Sigmoid colon (tissue), 7 donors: ENCODE measurements at places on chromosomes 6 and 20. TPM values are rescaled to one million over a fixed set of nuclear protein-coding genes. Genes with fewer than 3 reads are reported as not detected.

Gene DEF6
- 4.7 TPM for total RNA-seq

GRCh38 chr6:170584954-170585498 is 589 bp upstream of the PDCD2 start:
- H3K36me3 ChIP-seq, result peaks cover 26% of the 10 kb centered on the region
- no peaks in the 10 kb centered on the region for H3K4me1 ChIP-seq
- no peaks in the 10 kb centered on the region for H3K27me3 ChIP-seq
- peak overlapping the region; percentile 89 for H3K27ac ChIP-seq
- no peak for DNase-seq

DNA sequence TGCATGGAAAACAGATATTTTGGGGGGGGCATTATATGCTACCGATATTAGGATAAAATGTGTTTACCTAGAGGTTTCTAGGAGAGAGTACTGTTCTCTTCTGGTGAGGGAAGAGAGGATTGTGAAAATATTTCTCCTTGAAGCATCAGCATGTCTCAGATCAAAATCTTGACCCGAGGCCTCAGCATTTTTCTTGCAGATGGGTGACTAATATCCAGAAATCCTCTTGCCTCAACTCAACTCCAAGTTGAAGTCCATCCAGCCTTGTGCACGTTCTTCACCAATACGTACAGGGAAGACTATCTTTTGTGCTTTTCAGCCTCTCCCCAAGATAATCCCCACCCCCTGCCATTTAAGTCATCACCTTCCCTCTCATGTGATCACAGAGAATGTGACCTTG is 59.5 kb downstream of the PRND start:
- H3K4me1 ChIP-seq, result no peaks in the 10 kb centered on the region
- H3K36me3 ChIP-seq, result no peaks in the 10 kb centered on the region
- no peak overlapping the region for H3K27ac ChIP-seq
- no peak overlapping the region for H3K4me3 ChIP-seq
- DNase-seq, result no peak

- peaks cover 12% of the 10 kb centered on the region for H3K36me3 ChIP-seq
- H3K27ac ChIP-seq, result no peak overlapping the region
- no peaks in the 10 kb centered on the region for H3K27me3 ChIP-seq
- peak; percentile 83 for DNase-seq
- no peak overlapping the region for H3K4me3 ChIP-seq
- peaks cover 43% of the 10 kb centered on the region for H3K4me1 ChIP-seq
These were observed 2.5 kb downstream of the TNFRSF6B start for GRCh38 chr20:63698739-63699465.

DNA sequence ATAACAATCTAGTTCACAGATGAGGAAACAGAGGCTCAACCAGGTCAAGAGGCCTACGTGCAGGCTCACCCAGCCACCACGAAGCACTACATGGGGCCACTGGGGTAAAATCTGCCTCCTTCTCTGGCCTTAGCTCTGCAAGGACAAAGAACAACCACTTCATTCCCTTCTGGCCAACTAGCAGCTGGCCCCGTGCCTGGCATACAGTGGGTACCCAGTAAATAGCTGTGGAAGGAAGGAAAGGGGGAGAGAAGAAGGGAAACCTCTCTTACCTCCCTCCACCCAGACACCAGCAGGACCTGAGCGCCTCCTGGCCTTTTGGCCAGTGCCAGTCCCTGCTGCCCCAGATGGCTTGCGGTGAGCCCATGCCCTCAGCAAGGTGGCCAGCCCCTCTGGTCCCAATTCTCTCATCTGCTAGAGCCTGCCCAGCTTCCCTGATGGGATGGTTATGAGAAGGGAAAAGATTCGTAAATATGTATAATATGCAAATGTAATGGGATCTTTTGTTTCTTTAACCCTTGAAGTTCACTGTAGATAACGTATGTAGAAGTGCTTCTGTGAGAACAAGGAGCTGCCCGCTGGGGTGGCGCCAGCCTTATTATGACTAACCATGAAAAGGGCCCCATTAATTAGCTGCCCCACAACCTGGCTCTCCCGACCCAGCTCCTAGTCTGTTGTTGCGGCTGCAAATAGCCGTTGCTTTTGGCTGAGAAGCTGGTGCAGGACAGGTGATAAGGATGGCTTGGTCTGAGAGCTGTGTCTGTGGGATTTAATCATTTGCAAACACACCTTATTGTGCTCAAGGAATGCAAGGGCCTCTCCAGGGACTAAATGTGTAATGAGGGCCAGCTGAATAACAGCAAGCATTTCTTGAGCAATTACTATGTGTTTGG is 62.0 kb downstream of the DLGAP4 start:
- H3K27me3 ChIP-seq, result peaks cover 23% of the 10 kb centered on the region
- H3K4me1 ChIP-seq, result no peaks in the 10 kb centered on the region
- no peak for DNase-seq
- no peak overlapping the region for H3K27ac ChIP-seq
- no peak overlapping the region for H3K4me3 ChIP-seq

GRCh38 chr6:150764334-150765066 is 101.0 kb upstream of the MTHFD1L start:
- no peak overlapping the region for H3K4me3 ChIP-seq
- H3K36me3 ChIP-seq, result no peaks in the 10 kb centered on the region
- no peaks in the 10 kb centered on the region for H3K27me3 ChIP-seq
- H3K4me1 ChIP-seq, result no peaks in the 10 kb centered on the region
- no peak overlapping the region for H3K27ac ChIP-seq

GRCh38 chr6:169328112-169328801 is 74.6 kb upstream of the THBS2 start:
- H3K27ac ChIP-seq, result no peak overlapping the region
- no peak for DNase-seq
- H3K4me3 ChIP-seq, result no peak overlapping the region
- no peaks in the 10 kb centered on the region for H3K36me3 ChIP-seq
- H3K4me1 ChIP-seq, result peaks cover 16% of the 10 kb centered on the region
- no peaks in the 10 kb centered on the region for H3K27me3 ChIP-seq
